PC-9 (cell line): ENCODE measurements at places on chromosomes 11 and 22. TPM values are rescaled to one million over a fixed set of nuclear protein-coding genes. Genes with fewer than 3 reads are reported as not detected.
A peak's percentile ranks its signal among the peaks of the same experiment; 100 is the strongest.

DNA sequence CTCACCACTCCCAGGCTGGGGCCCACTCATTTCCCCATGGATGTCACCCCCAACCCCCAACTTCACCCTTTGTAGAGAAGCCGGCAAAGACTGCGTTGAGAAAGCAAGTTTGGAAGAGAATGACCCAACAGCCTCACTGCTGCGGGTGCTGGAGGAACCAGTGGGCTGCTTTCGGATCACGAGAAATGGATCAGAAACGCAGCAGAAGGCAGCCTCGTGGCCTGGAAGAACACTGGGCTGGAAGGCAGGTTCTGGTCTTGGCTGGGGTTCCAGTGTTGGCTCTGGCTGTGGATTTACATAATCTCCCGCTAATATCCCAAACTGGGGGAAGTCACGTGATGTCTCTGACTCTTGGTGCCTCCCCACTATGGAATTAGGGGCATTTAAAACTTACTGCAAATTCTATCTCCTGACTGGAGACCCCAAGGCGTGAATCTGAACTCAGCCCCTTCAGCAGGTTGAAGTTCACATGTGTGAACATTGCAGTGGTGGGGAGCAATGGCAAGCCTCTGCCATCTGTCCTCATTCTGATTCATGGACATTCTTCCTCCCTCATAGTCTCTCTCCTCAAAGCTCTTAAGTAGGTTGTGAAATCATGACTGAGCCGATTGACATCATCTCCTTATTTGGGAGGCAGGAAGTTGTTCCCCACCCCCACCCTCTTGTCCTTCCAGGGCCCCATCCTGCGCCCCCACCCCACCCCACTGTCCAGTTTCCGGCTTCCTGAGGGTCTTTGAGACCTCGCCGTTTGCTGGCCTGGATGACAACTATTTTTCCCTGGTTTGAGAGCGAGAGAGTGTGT, 37.0 kb upstream of the TIMP3 start:
- no peak overlapping the region for H3K4me3 ChIP-seq
- peak; percentile 79 for DNase-seq

ATP5MG gene
- 240 and 248 TPM in 2 replicates for total RNA-seq

DNA sequence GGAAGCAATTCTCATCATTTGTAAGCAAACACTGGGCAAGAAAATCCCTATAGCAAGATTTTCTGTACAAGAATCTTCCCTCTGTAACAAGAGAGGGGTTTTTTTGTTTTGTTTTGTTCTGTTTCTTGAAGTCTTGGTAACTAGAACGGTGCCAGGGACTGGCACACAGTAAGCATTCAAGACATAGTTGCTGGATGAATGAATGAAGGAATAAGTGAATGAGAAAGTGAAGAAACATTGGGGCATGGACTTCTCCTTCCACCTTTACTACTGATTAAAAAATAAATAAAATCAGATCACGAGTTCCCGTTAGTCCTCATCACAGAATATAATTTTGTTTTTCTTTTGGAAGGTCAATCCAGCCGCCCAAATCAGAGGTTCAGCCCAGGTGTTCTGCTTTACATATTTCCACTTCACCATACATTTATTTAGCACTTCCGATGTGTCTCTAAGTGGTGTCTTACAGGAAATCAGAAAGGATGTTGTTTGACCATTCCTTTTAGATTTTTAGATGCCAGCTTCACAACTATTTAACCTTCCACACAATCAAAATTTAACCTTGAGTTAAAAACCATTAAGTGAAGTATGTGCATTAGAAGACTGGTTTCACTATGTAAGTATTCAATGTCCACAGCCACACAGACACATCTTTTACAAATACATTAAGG, 281.2 kb downstream of the CADM1 start:
- H3K27me3 ChIP-seq: no peaks in the 10 kb centered on the region
- H3K4me1 ChIP-seq: no peaks in the 10 kb centered on the region
- DNase-seq: no peak
- H3K36me3 ChIP-seq: no peaks in the 10 kb centered on the region
- H3K4me3 ChIP-seq: no peak overlapping the region

DNA sequence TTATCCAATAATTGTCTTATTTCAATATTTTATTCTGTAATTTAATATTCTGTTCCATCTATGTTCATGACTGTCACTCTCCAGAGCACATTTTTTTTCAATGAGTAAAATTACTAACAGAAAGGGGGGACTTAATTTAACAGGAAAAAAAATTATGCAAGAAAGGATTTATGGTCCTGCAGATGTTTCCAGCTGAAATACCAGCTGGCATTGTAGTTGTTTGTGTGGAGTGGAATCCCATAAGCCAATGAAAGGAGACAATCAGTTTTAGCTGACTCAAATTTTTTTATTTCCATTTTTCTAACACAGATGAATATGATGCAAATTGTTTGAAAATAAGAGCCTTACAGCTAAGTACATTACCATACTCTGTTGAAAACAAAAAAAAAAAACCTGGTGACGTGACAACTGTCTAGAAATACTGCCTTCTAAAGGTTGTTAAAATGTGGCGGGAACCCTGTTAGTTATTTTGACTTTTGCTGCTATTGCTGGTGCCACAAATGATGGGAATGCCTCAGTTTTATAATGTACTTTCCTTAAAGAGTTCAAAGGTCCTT, 389.1 kb downstream of the ETS1 start:
- no peaks in the 10 kb centered on the region for H3K4me1 ChIP-seq
- H3K27ac ChIP-seq: no peak overlapping the region
- no peaks in the 10 kb centered on the region for H3K36me3 ChIP-seq
- no peak for DNase-seq
- no peaks in the 10 kb centered on the region for H3K27me3 ChIP-seq

- no peak overlapping the region for H3K4me3 ChIP-seq
- H3K36me3 ChIP-seq: no peaks in the 10 kb centered on the region
- H3K27me3 ChIP-seq: no peaks in the 10 kb centered on the region
- DNase-seq: no peak
These were observed 20.0 kb downstream of the CALCB start for GRCh38 chr11:15093432-15093831.

GRCh38 chr11:126113515-126113957, 50.9 kb upstream of the CDON start:
- no peak overlapping the region for H3K4me3 ChIP-seq
- H3K4me1 ChIP-seq: peaks cover 57% of the 10 kb centered on the region
- H3K27me3 ChIP-seq: no peaks in the 10 kb centered on the region
- H3K27ac ChIP-seq: peak overlapping the region; percentile 80
- peak; percentile 88 for DNase-seq
- H3K36me3 ChIP-seq: no peaks in the 10 kb centered on the region

TMPRSS4 gene
- total RNA-seq: 18.7 and 27.6 TPM in 2 replicates

- H3K27me3 ChIP-seq: peaks cover 11% of the 10 kb centered on the region; the same call in 1 of the 2 replicates
- no peak for DNase-seq
- H3K4me1 ChIP-seq: no peaks in the 10 kb centered on the region
- no peak overlapping the region for H3K27ac ChIP-seq
- H3K4me3 ChIP-seq: no peak overlapping the region
- H3K36me3 ChIP-seq: no peaks in the 10 kb centered on the region
These were observed 61.9 kb upstream of the SORL1-AS1 start for GRCh38 chr11:121514432-121515334.

- H3K4me1 ChIP-seq: peaks cover 6% of the 10 kb centered on the region; the same call in 1 of the 2 replicates
- H3K4me3 ChIP-seq: no peak overlapping the region
- no peaks in the 10 kb centered on the region for H3K36me3 ChIP-seq
- H3K27ac ChIP-seq: no peak overlapping the region
These were observed 8.1 kb upstream of the UPK2 start for GRCh38 chr11:118948000-118948399.

DNA sequence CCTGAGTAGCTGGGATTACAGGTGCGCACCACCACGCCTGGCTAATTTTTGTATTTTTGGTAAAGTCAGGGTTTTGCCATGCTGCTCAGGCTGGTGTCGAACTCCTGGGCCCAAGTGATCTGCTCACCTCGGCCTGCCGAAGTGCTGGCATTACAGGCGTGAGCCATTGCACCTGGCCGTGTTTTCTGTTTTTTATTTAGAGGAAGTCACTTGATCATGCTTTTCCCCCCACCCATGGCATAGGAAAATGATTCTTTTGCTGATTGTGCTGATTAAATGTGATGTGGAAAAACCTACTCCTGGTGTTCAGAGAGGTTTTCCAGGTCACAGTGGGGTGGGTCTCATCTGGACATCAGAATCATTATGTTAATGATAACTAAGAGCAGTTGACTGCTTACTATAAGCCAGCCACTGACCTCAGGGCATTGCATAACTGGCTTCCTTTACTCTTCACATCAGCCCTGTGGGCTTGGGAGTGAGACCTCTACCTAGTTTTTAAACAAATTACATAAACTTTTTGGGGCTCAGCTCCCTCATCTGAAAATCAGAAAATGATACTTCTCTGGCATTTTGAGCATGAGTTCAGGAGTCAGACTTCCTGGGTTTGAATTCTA, 71.0 kb downstream of the PTPRJ start:
- H3K4me1 ChIP-seq: peaks cover 89% of the 10 kb centered on the region
- no peaks in the 10 kb centered on the region for H3K27me3 ChIP-seq
- peak; percentile 37 for DNase-seq
- H3K4me3 ChIP-seq: 0 out of 2 replicates have a peak overlapping the region, but pooled peaks have one; percentile 6
- no peaks in the 10 kb centered on the region for H3K36me3 ChIP-seq
- H3K27ac ChIP-seq: peak overlapping the region; percentile 91

DNA sequence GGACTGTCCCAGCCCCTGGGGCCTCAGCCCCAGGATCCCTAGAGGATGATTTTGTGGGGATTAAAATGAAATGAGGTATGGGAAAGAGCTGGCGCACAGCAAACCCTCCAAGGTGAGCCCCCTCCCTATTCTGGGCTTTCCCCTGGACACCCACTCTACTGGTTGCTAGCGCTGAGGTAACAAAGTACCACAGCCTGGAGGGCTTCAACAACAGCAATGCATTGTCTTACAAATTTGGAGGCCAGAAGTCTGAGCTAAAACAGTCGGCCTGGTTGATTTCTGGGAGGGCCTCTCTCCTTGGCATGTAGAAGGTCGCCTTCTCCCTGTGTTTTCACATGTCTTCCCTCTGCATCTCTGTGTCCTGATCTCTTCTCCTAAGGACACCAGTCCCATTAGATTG, 913.6 kb downstream of the NTM start:
- H3K36me3 ChIP-seq: no peaks in the 10 kb centered on the region
- H3K27me3 ChIP-seq: no peaks in the 10 kb centered on the region
- no peak for DNase-seq
- H3K4me3 ChIP-seq: no peak overlapping the region
- H3K27ac ChIP-seq: no peak overlapping the region
- H3K4me1 ChIP-seq: no peaks in the 10 kb centered on the region

DNA sequence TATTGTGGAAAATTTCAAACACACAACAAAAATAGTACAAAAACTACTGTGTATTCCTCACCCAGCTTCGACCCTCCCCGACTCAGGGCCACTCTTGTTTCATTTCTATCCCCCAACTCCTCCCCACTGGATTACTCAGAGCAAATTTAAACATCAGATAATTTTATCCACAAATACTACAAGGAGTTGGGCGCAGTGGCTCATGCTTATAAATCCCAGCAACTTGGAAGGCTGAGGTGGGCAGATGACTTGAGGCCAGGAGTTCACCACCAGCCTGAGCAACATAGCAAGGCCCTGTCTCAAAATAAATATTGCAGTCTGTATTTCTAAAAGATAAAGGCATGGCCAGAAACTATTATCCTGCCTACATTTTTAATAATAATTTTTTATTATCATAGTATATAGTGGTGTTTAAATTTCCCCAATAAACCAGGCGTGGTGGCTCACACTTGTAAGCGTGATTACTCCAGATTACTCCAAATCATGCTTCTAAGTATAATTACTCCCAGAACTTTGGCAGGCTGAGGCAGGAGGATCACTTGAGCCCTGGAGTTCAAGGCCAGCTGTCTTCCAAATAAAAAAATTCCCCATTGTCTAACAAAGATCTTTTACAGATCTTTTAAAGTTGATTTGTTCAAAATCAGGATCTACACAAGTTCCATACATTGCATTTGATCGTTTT, 39.8 kb downstream of the LRRC32 start:
- no peak overlapping the region for H3K4me3 ChIP-seq
- no peaks in the 10 kb centered on the region for H3K4me1 ChIP-seq
- H3K27me3 ChIP-seq: peaks cover 17% of the 10 kb centered on the region
- no peak for DNase-seq
- no peak overlapping the region for H3K27ac ChIP-seq

DEFB131B gene
- not detected in 2 replicates for total RNA-seq

DNA sequence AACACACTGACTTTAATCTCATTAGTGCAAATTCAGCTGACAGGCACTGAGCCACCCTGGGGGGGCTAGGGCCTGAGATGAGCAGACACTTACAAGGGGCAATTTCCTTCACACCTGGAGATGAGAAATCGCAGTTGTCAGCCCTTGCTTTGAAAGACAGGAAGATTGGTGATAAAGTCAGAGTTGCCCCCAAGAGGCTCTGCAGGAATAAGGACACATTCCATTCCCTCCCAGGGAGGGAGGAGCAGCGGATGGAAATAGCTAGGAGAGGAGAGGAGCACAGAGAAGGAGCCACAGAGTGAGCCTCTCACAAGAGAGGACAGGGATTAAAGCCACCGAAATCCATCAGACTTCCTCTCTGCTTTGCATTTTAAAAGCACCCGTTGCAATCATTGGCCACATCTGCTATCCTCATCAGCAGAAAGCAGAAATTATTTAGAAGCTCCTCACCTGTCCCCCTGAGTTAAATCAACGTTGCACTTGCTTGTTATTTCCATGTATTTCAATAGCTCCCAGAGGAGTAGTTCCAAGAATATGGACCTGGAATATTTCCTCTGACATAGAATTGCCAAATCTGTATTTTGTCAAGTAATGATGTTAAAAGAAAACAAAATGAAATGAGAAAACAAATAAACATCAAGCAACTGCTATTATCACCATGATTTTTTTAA, 213.7 kb downstream of the BARX2 start:
- H3K4me3 ChIP-seq: no peak overlapping the region
- no peaks in the 10 kb centered on the region for H3K36me3 ChIP-seq
- no peak overlapping the region for H3K27ac ChIP-seq

- no peak for DNase-seq
- H3K36me3 ChIP-seq: no peaks in the 10 kb centered on the region
- H3K27ac ChIP-seq: no peak overlapping the region
- H3K27me3 ChIP-seq: no peaks in the 10 kb centered on the region
These were observed 36.5 kb upstream of the CSNK1E start for GRCh38 chr22:38353701-38354100.

DNA sequence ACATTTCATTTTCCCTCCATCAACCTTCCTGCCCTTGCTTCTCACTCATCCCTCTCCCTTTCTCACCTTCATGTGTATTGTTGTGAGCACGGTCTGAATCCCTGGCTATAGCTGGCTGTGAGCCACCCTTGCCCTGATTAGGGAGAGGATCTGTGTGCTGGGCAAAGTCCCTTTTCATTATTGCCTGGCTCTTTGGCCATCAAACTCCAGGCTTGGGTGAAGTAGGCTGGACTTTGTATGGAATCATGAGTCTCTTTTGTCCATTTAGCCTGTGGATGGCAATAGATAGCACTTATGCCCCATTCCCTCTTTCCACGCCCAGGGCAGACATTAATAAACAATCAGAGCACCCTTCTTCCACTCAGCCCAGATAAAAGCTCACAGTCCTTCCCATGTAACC, 6.7 kb downstream of the MYO18B start:
- H3K27ac ChIP-seq: no peak overlapping the region
- no peak overlapping the region for H3K4me3 ChIP-seq
- no peak for DNase-seq
- peaks cover 20% of the 10 kb centered on the region for H3K4me1 ChIP-seq

UPK3A gene
- total RNA-seq: 1.0 and 1.4 TPM in 2 replicates

KCNJ1 gene
- not detected in 2 replicates for total RNA-seq
